ENCODE measurements at places on chromosomes 16 and 17. TPM values are rescaled to one million over a fixed set of nuclear protein-coding genes. Genes with fewer than 3 reads are reported as not detected.

DNA sequence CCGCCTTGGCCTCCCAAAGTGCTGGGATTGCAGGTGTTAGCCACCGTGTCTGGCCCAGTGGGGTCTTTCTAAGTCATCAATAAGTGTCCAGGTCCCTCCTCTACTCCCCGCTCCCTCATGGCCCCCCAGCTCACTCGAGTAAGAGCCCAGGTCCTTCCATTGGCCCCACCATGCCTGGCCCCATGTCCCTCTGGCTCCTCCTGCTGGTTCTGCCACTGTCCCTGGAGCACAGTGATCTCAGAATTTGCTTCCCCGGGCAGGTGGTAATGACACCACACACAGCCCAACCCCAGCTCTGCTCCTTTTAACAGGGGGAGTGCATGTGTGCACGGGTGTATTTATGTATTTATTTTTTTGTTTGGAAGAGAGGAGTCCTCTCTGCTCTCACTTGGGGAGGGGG lies 19.6 kb downstream of the MGAT5B start:
- no peak for DNase-seq
- no peak overlapping the region for H3K27ac ChIP-seq
- no peaks in the 10 kb centered on the region for H3K27me3 ChIP-seq
- H3K4me3 ChIP-seq, result no peak overlapping the region
- no peaks in the 10 kb centered on the region for H3K36me3 ChIP-seq

DNA sequence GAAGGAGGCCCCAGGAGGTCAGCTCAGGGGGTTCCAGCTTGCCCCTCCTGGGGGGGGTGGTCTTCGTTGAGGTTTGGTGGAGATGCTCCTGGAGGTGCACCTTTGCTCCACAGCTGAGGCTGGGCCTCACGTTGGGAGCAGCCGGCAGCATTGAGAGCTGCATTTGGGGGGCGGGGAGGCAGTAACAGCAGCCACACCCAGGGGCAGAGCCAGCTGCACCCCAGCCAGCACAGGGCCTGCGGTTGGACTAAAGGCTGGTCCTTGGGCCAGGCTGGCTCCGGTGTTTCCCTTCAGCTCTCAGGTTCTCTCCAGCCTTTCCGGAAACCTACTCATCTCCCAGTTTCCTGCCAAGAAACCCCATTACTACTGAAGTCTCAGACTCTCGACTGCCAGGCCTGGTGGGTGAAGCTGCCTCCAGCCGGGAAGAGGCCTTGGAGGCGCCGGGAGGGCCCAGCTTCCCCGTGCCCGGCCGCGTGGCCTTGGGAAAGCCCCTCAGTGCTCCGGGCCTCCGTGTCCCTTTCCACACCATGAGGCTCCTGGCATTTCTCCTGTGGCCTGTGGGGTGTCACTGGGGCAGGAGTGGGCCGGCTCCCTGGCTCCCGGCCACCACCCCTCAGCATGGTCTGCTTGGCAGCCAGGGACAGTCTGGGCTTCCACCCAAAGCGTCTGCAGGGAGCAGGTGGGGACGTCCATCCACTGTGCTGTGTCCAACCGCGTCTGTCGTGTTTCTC lies 14.0 kb upstream of the BAIAP2 start:
- no peaks in the 10 kb centered on the region for H3K36me3 ChIP-seq
- DNase-seq, result peak; percentile 17
- H3K4me3 ChIP-seq, result no peak overlapping the region
- H3K27me3 ChIP-seq, result no peaks in the 10 kb centered on the region

The CALB2 gene
- total RNA-seq, result 3.1 TPM

- H3K27ac ChIP-seq, result no peak overlapping the region
- no peaks in the 10 kb centered on the region for H3K27me3 ChIP-seq
- H3K4me1 ChIP-seq, result no peaks in the 10 kb centered on the region
Observed at GRCh38 chr17:19502517-19502916, 31.1 kb upstream of the SLC47A1 start.

GRCh38 chr17:77346765-77347164 lies 206.0 kb downstream of the SEC14L1 start:
- peaks cover 18% of the 10 kb centered on the region for H3K4me1 ChIP-seq
- no peak for DNase-seq
- H3K4me3 ChIP-seq, result no peak overlapping the region
- no peak overlapping the region for H3K27ac ChIP-seq
- no peaks in the 10 kb centered on the region for H3K27me3 ChIP-seq

DNA sequence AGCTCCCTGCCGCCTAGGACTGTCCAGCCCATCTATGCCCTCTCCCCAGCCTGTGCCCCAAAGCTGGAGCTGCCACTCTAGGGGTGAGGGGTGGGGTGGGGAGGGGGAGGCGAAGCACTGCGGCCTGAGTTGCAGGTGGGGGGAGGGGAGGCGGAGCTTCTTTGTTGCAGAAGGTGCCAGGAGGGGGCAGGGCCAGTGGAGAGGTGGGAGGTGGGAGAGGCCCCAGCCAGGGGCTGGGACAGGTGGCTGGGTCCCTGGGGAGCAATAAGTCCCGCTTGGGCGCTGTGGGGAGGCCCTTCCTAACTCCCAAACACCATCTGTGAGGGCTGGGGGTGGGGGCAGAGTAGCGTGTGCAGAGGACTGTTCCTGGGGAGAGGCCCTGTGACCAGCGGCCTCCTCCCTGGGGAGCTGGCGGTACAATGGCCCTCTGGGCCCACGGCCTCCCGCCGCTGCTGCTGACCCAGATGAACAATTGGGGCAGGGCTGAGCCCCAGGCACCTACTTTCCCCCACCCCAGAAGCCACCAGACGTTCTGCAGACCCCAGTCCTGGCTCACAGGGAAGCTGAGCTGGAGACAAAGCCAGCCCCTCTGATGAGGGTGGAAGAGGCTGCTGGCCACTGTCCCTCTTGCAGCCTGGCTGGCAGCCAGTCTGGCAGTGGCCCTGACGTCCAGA lies 2.2 kb upstream of the NTN3 start:
- peak overlapping the region; percentile 46 for H3K27ac ChIP-seq
- no peaks in the 10 kb centered on the region for H3K27me3 ChIP-seq
- no peak for DNase-seq
- H3K4me1 ChIP-seq, result peaks cover 49% of the 10 kb centered on the region

DNA sequence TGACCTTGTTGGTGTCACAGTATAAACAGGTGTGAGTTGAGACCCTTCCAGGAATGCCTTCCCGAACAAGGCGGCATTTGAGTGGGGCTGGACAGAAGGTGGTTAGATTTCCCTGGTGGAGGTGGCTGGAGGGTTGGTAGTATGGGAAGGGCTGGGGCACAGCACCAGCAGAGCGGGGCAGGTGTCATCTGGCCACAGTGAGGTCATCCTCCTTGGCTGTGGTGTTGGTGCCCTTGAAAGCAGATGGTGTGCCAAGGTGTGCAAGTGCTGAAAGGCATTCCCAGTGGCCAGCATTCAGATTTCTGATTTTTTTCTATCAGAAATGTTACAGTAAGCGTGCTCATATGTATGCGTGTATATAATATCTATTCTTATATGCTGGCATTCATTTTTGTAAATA lies 126.6 kb downstream of the LAT start:
- DNase-seq, result peak; percentile 36
- H3K36me3 ChIP-seq, result no peaks in the 10 kb centered on the region
- H3K4me3 ChIP-seq, result no peak overlapping the region
- H3K27me3 ChIP-seq, result peaks cover 4% of the 10 kb centered on the region
- no peak overlapping the region for H3K27ac ChIP-seq

The TMEM235 gene
- total RNA-seq, result not detected

The MMP15 gene
- 35.3 TPM for total RNA-seq

- H3K4me1 ChIP-seq, result peaks cover 11% of the 10 kb centered on the region
- DNase-seq, result peak; percentile 62
- peak overlapping the region; percentile 26 for H3K27ac ChIP-seq
- H3K36me3 ChIP-seq, result no peaks in the 10 kb centered on the region
- H3K4me3 ChIP-seq, result no peak overlapping the region
Observed at GRCh38 chr17:82974136-82974952, 105.1 kb upstream of the METRNL start.

GRCh38 chr16:57589374-57589773 lies 39.1 kb upstream of the ADGRG1 start:
- H3K27me3 ChIP-seq, result no peaks in the 10 kb centered on the region
- no peak overlapping the region for H3K27ac ChIP-seq
- H3K4me1 ChIP-seq, result no peaks in the 10 kb centered on the region
- H3K36me3 ChIP-seq, result no peaks in the 10 kb centered on the region
- no peak overlapping the region for H3K4me3 ChIP-seq

DNA sequence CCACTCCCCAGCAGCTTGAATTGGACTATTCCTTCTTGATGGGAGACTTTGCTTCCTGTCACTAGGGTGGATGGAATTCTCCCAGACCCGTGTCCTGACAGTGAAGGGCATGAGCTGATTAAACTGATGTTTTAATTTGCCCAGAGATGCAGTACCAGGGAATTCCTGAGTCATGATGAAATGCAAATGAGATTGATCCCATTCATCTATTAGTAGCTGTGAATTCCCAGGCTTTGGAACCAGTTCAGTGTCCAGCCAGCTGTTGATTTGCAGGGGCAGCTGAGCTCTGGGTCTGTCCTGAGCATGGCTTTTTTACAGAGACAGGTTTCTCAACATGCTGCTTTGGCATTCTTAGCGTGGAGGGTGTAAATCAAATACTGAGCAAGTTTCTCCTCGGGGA lies 157.9 kb downstream of the PITPNC1 start:
- H3K4me1 ChIP-seq, result peaks cover 39% of the 10 kb centered on the region
- no peaks in the 10 kb centered on the region for H3K27me3 ChIP-seq
- H3K4me3 ChIP-seq, result no peak overlapping the region
- DNase-seq, result no peak

- H3K4me3 ChIP-seq, result no peak overlapping the region
- no peak for DNase-seq
- H3K27me3 ChIP-seq, result no peaks in the 10 kb centered on the region
- H3K4me1 ChIP-seq, result peaks cover under 1% of the 10 kb centered on the region
Observed at GRCh38 chr16:84061236-84061819, 18.7 kb upstream of the SLC38A8 start.

DNA sequence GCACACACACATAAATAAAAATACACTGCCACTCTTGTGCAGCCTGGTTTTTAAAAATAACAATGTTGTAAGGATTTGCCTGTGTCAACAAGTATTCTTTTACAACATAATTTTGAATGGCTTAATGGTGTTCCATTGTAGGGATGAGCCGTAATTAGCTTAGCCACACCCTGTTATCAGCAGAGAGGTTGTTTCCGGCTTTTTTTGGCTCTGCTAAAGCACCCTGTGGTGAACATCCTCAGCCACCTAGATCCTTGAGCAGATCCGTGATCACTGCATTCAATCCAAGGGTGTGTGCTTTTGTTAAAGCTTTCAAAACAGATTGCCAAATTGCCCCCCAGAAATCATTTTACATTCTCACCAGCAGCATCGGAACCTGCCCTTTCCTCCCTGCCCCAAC lies 7.0 kb downstream of the KATNB1 start:
- no peak for DNase-seq
- no peaks in the 10 kb centered on the region for H3K36me3 ChIP-seq
- H3K4me3 ChIP-seq, result no peak overlapping the region
- H3K27me3 ChIP-seq, result no peaks in the 10 kb centered on the region
- no peaks in the 10 kb centered on the region for H3K4me1 ChIP-seq
- no peak overlapping the region for H3K27ac ChIP-seq

The CD19 gene
- total RNA-seq, result not detected

The KRT25 gene
- total RNA-seq, result not detected

GRCh38 chr16:85570213-85570734 lies 42.8 kb upstream of the GSE1 start:
- H3K4me3 ChIP-seq, result no peak overlapping the region
- DNase-seq, result no peak
- peaks cover 61% of the 10 kb centered on the region for H3K4me1 ChIP-seq
- no peaks in the 10 kb centered on the region for H3K36me3 ChIP-seq
- peak overlapping the region; percentile 58 for H3K27ac ChIP-seq

DNA sequence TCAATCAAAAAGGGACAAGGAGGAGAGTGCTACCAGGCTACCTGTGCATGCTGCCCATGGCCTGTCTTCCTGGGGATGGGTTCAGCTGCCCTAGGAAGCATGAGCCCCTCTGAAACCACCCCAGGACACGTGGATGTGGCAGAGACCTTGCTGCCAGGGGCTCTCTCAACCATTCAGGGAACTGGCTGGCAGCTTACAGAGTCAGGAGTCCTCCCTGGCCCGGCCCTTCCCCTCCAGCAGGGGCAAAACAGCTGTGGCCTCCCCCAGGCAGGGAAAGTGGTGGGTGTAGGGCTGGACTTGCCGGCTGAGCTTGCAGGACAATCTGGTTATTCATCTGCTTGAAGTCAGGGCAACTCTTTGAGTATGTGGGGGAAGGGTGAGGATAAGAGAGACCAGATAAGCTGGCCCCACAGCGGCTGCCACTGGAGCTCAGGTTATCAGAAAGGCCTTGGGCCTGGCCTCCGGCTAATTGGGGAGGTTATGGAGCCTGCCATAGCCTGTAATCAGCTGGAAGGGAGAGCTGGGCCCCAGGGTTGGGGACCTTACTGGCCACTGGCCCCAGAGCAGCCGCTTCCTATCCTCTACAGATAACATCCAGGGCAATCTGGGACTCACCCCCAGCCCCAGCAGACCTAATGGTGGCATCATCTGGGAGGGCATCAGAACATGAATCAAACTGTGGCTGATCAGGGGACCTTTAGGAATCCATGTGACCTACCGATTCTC lies 5.6 kb upstream of the TBX2 start:
- no peak for DNase-seq
- peaks cover 37% of the 10 kb centered on the region for H3K4me1 ChIP-seq
- no peak overlapping the region for H3K27ac ChIP-seq
- no peak overlapping the region for H3K4me3 ChIP-seq

DNA sequence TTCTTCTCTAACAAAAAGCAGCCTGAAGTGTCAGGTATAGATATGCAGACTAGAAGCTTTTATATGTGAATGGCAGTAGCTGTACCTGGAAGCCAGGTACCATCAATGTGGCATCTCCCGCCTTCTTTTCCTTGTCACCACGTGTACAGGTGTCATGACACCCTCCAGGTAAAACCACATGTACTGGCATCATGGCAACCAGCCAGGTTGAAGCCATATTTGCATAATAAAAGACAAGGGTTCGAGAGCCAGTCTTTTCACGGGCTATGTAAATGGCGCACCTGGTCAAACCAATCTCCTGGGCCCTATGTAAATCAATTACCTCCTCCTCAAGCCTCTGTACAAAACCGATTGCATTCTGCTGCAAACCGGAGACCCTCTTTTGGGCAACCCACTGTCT lies 541.3 kb downstream of the CDH11 start:
- H3K27me3 ChIP-seq, result no peaks in the 10 kb centered on the region
- no peak for DNase-seq
- H3K36me3 ChIP-seq, result no peaks in the 10 kb centered on the region
- H3K27ac ChIP-seq, result no peak overlapping the region

The CA10 gene
- 0.26 TPM for total RNA-seq

The SLC5A2 gene
- 0.26 TPM for total RNA-seq

The SLFN11 gene
- total RNA-seq, result 16.6 TPM

- no peak for DNase-seq
- H3K27me3 ChIP-seq, result no peaks in the 10 kb centered on the region
- no peaks in the 10 kb centered on the region for H3K36me3 ChIP-seq
- H3K4me1 ChIP-seq, result no peaks in the 10 kb centered on the region
- no peak overlapping the region for H3K27ac ChIP-seq
- no peak overlapping the region for H3K4me3 ChIP-seq
Observed at GRCh38 chr17:39094607-39095308, 56.7 kb downstream of the PLXDC1 start.

All from body of pancreas (tissue), 4 donors.